ENCODE measurements at places on chromosomes 2 and 18.

DNA sequence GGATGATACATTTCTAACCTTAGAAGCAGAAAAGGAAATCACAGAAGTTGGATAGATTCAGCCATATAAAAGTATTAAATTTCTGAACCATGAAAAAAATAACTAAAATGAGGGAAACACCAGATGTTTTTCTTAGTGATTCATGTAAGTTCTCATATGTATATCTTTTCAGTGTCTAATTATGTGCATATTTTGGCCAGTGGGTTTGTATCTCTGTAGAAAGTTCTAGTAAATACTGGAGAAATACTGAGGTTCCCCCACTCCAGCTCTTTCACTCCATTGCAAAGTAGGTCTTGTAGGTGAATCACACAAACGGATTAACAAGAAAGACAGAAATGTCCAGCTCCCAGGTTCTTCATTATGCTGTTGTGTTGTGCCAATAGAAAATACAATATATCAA, 222.3 kb downstream of the NEDD4L start:
- DNase-seq = no peak

GRCh38 chr2:98067160-98067559, 19.8 kb upstream of the VWA3B start:
- DNase-seq = no peak

DNA sequence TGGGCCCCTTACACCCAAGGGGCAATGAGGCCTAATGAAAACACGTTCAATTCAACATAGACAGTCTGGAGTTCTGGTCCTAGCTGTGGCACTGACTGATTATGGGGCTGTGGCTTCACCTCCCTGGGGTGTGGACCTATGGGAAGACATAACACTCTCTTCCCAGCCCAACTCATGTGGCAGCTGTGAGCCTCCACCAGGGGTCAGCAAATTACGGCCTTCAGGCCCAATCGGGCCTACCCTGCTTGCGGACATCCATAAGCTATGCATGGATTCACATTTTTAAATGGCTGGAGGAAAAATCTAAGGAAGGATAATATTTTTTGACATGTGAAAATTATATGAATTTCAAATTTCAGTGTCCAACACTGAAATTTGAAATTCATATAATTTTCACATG, 101.3 kb downstream of the LOXHD1 start:
- no peak for DNase-seq

DNA sequence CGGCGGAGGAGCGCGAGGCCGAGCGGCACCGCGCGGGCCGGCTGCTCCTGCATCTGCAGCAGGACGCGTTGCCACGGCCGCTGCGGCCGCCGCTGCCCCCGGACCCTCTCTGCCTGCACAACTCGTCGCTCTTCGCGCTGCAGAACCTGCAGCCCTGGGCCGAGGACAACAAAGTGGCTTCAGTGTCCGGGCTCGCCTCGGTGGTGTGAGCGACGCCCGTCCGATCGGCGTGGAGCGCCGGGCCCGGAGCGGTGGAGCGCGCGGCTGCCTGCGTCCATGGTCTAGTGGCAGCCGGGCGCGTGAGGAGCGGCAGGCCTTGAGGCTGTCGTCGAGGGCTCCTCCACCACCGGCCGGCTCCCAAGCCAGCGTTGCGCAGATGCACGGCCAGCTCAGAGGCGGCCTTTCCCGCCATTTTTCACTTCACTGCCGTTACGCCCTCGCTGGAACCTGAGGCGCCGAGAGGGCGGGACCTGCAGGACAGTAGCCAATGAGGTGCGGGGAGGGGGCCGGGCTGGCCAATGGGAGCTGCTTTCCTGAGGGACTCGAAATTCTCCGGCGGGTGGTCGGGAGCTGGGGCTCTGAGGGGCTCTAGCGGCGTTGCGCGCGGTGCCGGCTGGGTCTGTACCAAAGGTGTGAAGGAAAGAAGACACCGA, 1.9 kb downstream of the TLX2 start:
- peak; percentile 82 for DNase-seq

DNA sequence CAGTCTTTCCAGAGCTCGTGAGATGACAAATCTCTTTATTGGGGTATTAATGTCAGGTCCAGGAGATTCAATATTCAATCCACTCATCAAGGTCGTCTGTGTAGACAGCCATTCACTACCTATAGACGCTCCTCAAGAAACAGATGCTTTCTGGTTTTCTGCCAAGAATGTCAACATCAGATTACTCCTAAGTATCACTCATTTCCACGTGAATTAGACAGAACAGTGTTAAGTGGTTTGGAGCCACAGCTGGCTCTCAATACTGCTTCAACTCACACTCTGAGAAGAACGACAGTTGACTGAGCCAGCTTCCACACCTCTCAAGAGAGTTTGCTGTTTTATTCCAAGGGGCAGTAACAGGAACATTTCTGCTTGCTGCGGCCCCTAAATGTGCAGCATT, 113.5 kb upstream of the NEDD4L start:
- DNase-seq = no peak

Data from activated CD4-positive, alpha-beta T cell treated with anti-CD3 and anti-CD28 coated beads, Interleukin-2, amount 50 U/mL, for 48 hours (primary cell).